ENCODE measurements at places on chromosomes 11 and 22. TPM values are rescaled to one million over a fixed set of nuclear protein-coding genes. Genes with fewer than 3 reads are reported as not detected.
A peak's percentile ranks its signal among the peaks of the same experiment; 100 is the strongest.

The SPTBN2 gene
- 663 TPM for total RNA-seq

The AP5B1 gene
- total RNA-seq = 43.7 TPM

The NPTXR gene
- 0.88 TPM for total RNA-seq

The CHST1 gene
- total RNA-seq = 1.7 TPM

The CYP2D6 gene
- total RNA-seq = 0.61 TPM

The HOATZ gene
- not detected for total RNA-seq

GRCh38 chr11:65617990-65618751 is 2.6 kb downstream of the PCNX3 start:
- DNase-seq = no peak

DNA sequence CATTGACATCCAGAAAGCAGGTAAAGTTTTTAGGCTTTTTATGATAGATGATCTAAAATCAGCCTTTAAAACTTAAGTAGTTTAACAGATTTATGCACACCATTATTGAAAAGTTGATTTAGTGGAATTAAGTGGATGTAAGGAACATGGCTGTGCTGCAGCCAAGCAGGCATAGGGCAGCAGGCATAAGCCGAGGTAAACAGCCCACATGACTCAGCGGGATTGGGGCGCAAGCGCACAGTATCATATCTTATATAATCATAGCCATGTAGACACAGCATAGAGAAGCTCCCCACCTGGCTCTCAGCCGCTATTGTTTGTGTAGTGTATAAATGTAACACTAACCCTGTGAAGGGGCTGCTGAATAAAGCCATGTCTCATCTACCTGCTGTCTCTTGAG is 157.5 kb downstream of the WNT11 start:
- DNase-seq = no peak

DNA sequence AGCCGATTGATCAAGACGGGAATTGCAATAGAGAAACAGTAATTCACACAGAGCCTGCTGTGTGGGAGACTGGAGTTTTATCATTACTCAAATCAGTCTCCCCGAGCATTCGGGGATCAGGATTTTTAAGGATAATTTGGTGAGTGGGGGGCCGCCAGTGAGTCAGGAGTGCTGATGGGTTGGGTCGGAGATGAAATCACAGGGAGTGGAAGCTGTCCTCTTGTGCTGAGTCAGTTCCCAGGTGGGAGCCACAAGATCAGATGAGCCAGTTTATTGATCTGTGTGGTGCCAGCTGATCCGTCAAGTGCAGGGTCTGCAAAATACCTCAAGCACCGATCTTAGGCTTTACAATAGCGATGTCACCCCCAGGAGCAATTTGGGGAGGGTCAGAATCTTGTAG is 15.5 kb downstream of the MTFP1 start:
- no peak for DNase-seq

DNA sequence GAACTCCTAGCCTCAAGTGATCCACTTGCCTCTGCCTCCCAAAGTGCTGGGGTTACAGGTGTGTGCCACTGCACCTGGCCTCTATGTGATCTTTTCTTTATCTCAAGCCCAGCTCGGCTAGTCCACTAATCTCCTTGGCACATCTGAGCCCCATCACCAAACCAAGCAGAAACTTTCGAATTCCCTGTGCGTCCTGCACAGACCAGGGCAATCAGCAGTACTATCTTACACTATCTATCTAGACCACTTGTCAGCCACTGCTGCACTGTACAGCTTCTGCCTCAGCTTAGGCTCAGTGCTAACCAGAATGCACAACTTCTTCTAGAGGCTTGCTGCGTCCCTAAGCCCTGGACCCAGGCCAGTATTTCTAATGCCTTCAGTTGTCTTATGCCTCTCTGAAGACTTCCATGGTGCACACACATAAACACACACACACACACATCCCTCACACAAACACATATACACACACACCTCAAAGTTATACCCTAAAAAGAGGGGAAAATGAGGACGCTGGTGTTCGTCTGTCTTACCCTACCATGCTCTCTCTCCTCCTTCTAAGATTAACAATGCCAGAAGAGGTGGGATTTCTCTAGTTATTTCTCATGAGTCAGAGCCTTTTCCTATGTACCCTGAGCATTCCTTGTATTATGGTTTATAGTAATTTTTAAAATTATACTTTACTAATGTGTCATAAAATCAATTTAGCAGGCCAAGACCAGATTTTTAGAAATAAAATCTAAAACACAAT is 59.3 kb upstream of the FAM181B start:
- DNase-seq = no peak

- DNase-seq = no peak
Observed at GRCh38 chr11:12727563-12728211, 53.5 kb downstream of the TEAD1 start.

DNA sequence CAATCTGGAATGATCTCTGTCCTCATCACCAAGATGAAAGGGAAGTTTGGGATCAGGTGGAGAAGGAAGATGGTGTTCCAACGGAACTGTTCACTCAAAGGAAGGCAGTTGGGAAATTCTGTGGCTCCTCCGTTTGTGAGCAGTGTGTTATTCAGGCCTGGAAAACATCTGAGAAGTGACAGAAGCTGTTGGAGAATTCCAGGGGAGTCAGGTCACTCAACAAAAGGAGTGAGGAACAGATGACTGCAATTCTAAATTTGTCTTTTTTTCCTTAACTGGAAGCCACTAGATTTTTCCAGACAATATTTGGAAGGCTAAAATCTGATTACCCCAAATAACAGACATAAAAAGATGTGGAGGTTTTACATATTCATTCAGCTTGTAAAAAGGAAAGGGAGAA is 107.8 kb downstream of the CD44 start:
- peak; percentile 49 for DNase-seq

DNA sequence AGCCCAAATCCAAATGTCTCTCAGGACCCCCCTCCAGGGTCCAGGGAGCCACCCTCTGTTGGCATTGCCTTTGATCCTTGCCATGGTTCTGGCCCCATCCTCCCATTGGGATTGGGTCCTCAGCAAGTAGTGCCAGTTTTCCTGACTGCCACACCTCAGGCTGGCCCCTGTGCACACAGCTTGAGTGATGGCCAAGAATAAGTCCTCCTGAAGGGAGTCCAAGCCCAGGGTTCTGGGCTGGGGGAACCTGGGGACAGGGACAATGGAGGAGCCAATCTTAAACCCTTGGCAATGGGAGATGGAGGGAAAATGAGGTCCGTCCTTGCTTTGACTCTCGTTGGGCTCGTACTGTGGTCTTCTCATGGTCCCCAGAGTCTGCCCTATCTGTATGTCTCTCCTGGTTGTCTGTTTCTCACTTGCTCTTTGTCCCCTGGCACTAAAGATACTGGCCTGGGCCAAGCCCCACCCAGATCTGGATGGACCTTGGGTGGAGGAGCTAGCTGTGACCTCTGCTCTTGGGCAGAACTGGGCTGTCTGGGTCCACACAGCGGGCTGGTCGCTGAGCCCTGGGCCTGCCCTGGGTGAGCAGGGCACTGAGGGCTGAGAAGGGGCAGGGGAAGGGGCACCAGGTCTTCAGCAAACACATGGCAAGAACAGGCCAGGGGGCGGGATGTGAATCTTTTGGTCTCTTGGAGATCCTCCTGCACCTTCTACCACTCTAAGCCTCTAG is 2.9 kb downstream of the SOX10 start:
- no peak for DNase-seq

DNA sequence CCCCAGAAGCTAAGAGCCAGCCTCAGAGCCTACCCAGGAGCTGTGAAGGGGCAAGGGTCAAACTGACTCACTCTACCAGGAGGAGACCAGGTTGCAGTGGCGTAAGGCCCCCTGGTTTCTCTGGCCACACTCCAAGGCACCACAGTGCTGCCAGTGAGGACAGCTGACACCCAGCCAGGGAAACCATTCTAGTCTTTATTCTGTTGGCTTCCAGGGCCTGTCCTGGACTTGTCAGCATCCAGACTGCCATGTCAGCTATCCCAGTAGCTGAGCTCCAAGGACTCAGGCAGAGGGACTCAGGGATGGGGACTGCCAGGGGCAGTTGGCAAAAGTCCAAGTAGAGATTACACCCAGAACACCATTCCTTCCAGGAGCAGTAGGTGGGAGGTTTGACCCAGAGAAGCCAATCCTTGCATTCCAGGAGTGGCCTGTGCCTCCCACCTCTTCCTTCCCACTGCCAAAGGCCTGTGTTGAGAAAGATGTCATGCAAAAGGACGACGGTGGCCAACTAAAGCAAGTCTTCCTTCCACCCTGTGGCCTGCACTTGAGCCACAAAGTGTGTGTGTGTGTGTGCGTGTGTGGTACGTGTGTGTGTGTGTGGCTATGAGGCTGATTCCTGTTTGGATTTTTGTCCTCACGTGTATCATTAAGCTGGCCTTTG is 3.6 kb upstream of the MAPK8IP1 start:
- DNase-seq = no peak

DNA sequence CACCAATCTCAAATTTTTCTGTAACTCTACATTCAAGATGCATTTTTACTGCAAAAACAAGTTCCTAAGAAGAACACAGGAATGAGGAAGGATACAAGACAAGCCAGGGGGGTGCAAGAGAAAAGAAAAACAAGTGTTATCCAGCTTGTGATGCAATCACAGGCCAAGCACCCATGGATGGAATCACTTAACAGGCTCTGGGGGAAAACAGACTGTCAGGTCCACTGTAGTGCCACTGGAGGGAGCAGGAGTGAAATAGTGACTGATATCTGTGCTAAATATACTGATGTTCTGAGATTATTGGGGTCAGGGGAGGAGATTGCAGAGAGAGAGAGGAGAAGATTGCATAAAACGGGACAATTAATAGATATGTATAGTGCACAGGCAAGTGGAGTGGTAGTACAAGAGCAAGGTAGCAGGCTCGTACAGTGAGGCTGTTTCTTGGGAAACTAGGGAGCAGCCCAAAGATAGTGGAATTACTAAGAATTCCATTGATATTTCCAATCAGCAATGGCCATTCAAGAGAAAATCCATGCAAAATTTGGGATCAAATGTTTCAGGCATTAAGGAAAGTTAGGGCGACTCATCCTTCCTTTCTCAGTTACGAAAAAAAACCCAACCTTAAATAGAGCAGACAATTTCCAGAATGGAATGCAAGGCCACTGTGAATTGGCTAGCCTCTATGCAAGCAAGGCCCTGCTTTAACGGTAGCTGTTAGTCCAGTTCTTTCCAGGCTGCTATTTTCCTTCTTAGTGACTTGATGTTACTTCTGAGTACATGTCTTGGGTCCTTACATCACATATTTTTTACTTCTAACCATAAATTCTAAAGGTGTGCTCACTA is 52.2 kb upstream of the CEP126 start:
- peak; percentile 30 for DNase-seq

DNA sequence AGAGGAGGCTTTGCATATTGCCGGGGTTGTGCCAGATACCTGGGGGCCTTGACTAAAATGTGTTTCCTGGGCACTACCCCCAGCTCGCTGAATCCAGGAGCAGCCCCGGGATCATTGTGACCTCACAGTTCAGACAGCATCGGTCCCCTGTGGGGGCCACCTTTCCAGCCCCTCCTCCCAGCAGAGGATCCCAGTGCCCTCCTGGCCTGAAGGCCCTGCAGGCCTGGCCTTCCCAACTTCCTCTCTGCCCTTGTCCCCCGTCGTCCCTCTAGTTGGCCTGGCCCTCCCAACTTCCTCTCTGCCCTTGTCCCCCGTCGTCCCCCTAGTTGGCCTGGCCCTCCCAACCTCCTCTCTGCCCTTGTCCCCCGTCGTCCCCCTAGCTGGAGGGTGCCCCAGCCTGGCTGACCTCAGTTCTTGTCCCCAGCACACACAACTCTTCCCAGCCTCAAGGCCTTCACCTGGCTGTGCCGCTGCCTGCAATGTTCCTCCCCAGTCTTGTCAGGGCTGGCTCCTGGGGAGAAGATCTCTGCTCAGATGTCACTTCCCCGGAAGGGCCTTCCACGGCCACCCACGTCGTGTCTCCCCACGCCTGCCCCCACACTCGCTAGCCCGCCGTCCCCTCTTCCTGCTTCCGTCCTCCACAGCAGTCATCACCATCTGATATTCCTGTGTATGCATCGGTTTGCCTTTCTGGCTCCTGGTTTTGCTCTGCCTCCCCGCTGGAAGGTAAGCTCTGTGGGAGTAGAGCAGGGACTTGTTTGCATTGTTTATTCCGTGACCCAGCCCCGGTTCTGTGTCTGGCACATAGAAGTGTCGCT is 12.6 kb upstream of the ANO1 start:
- no peak for DNase-seq

DNA sequence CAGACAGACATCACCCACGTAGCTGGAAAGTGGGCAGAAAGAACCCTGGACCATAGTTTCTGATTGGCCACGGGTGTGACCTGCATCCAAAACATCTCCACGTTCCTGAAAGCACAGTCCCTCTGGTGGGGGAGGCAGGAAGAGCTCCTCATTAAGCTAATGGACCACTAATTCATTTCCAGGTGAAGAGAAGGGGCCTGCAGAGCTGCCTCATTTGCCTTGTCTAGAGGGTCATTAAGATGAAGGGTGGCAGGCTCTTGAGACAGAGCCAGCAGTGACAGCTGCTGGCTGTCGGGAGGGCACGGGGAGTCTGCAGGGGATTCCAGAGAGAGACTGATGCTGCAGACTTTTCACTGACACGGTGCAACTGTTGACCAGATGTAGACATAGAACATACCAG is 149.6 kb upstream of the OPCML start:
- no peak for DNase-seq

DNA sequence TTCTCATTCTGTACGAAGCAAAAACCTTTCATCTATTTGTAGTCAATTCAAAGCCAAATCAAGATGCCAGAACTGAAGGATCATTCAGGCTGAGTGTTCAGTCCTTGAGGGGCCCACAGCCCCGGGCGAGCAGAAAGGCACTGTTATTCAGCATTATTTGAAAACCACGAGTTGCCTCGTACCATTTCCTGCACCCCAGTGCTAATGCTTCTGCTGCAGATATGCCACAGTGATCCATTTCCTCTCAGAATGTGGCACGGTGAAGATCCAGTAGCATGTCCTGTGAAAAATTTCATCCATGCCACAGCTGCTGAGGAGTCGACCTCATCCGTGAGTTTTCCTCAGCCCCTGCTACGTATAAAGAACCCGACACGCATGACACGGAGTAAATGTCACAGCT is 85.4 kb downstream of the OSBP2 start:
- DNase-seq = no peak

- DNase-seq = no peak
Observed at GRCh38 chr11:25436326-25436725, 895.6 kb upstream of the ANO3 start.

GRCh38 chr11:71284525-71285092 is 32.2 kb upstream of the SHANK2 start:
- DNase-seq = peak; percentile 84

- no peak for DNase-seq
Observed at GRCh38 chr22:22397875-22398524, 110.5 kb downstream of the ZNF280B start.

GRCh38 chr22:44458044-44459020 is 39.7 kb downstream of the RTL6 start:
- DNase-seq = no peak

- no peak for DNase-seq
Observed at GRCh38 chr22:28016781-28017557, 97.9 kb upstream of the PITPNB start.

GRCh38 chr11:23202611-23203010 is 342.3 kb upstream of the CCDC179 start:
- DNase-seq = no peak

- no peak for DNase-seq
Observed at GRCh38 chr11:35787626-35788025, 125.1 kb downstream of the TRIM44 start.

- DNase-seq = no peak
Observed at GRCh38 chr11:71979602-71980001, 19.1 kb upstream of the IL18BP start.
